ENCODE measurements at places on chromosomes 7 and 10.

GRCh38 chr7:37510043-37510634, 61.5 kb upstream of the ELMO1 start:
- no peak for DNase-seq

GRCh38 chr7:83546586-83546985, 102.4 kb downstream of the SEMA3E start:
- no peak for DNase-seq

DNA sequence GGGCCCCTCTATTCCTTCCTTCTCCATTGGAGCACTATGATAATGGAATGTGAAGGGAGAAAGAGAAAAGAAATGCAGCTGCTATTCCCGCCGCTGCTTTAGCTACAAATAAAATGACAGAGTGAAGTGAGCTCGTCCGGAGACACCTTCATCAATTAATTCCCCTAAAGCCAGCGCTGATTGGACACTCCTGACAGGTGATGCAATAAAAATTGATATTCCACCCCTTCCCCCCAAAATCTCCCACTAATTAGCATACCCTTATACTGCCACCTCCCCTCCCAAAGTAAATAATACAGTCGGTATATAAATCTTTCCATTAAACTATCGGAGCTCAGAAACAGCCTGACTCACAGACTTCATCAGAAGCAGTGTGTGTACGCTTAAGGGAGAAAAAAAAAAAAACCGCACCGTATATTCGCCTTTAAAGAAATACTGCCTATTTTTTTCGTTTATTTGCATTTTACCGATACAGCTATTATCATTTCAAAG, 7.3 kb downstream of the SKIDA1 start:
- DNase-seq = no peak

DNA sequence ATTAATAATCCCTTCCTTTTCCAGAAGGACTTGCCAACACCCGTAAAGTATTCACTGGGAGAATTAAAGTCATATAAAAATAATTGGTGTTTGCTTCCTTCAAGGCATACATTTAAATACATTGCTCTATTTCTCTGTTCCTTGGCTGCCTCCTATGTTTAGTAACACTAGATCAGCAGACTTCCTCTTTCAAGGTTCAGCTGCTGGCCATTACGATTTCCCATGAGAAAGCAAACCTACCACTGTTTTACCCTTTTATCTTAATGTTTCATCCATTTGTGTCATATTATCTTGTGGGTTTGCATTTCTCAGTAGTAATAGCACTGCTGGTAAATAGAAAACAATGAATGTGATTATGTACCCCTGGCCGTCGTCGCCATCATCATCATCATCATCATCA, 313.8 kb upstream of the BMPER start:
- no peak for DNase-seq

- no peak for DNase-seq
Measured at GRCh38 chr10:126110489-126111180, 214.3 kb downstream of the FANK1 start.

GRCh38 chr7:149289856-149290255, 27.9 kb downstream of the ZNF783 start:
- no peak for DNase-seq

- DNase-seq = no peak
Measured at GRCh38 chr10:29838539-29838938, 203.8 kb upstream of the SVIL start.

- no peak for DNase-seq
Measured at GRCh38 chr10:20958764-20959163, 61.7 kb upstream of the NEBL start.

Measured in HFFc6 (cell line).